Activated T-helper 2 cell treated with anti-CD3 and anti-CD28 coated beads, Interferon-gamma antibody, Interleukin-2, Interleukin-4, amounts not matched to agents 10 μg/mL and 5 μg/mL and 100 μg/mL, durations not matched to agents 14 hours and 24 hours and 36 hours (primary cell): ENCODE measurements at places on chromosomes 13 and 19. TPM values are rescaled to one million over a fixed set of nuclear protein-coding genes. Genes with fewer than 3 reads are reported as not detected.

Gene KCTD15
- 12.9 and 14.1 TPM in 2 replicates for total RNA-seq

- DNase-seq, result no peak
Measured at GRCh38 chr13:27928353-27928804, 8.6 kb downstream of the PDX1 start.

GRCh38 chr13:113220141-113220598 lies 10.8 kb downstream of the CUL4A start:
- no peak for DNase-seq

Gene ONECUT3
- total RNA-seq, result not detected in 2 replicates

Gene TEX29
- 0.46 and 0.51 TPM in 2 replicates for total RNA-seq

Gene PALM3
- total RNA-seq, result 0.34 TPM in 1 of 2 replicates, not detected in the other

Gene DIRAS1
- 0.28 and 0.39 TPM in 2 replicates for total RNA-seq

Gene TNPO2
- total RNA-seq, result 109 and 112 TPM in 2 replicates

DNA sequence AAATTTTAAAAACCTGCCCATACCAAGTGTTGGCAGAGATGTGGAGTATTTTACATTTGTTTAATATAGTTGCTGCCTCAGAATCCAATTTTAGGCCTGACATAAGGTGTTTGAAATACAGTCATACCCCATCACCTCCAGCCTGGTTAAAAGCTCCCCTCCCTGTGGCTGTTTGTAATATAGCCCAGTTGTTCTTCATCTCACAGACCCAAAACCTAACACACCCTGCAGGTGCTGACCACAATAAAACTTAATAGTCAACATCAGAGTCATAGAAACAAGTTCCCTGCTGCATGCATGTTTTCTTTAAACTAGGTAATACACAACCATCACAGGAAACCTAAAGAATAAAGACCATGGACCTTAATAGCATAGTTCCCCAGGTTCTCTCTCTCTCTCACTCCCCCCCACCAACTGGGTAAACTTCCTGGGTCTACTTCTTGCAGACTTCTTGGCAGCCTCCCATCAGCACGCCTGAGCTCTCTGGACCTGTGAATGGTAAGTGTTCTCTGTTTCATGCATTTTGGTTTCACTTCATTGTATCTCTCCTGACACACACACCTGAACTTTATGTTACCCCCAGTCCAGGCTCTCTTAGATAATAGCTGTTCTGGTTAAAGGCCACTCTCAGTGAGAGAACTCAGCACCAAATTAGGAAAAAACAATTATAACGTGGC lies 1369.9 kb downstream of the EFNB2 start:
- DNase-seq, result no peak

DNA sequence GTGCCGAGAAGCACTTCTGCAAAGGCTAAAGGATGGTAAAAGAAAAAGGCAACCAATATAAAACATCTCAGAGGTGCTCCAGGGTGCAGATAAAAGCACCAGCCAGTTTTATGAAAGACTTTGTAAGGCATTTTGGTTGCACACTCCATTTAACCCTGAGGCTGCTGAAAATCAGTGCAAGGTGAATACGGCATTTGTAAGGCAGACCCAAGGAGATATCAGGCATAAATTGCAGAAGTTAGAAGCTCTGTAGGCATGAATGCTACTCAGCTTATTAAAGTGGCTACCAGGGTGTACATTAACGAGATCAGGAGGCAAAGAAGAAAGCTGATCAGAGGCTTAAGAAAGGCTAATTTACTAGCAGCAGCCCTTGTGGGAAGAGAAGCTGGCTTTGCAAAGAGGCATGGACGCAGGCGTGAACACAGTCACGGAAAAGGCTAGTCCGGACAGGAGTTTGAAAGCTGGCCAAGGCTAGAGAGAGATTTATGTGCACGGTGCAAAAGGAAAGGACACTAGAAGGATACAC lies 99.6 kb downstream of the ZNF429 start:
- no peak for DNase-seq

DNA sequence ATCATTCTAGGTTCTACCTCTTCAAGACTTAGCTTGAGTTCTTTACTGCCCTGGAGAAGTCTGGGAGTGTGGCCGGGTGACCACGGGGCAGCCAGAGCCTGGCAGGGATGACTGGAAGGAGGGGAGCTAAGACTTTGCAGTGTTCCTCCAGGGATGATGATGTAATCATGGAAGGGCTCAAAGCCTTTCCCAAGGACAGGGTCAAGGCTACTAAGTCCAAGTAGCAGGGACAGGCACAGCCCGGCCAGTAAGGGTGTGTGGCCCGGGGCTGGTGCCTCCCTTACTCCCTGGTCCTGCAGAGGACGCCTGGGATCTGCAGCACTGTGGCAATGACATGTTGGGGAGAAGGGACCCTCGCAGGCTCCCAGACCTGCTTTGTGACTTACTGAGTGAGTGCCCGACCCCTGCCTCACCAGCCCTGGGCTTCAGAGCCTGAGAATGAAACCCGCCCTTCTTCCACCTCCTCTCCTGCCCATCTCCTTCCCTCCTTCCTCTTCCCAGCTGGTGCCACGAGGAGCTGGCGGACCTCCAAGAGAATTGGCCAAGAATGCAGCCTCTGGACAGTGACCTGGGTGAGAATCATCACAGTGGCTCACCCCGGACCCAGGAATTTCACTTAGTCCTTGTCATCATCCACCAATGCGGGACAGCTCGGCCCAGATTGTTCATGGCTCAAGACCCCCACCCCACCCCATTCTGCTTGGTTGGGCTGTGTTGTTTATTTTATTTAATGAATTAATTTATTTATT lies 15.6 kb upstream of the FBXO17 start:
- DNase-seq, result no peak

DNA sequence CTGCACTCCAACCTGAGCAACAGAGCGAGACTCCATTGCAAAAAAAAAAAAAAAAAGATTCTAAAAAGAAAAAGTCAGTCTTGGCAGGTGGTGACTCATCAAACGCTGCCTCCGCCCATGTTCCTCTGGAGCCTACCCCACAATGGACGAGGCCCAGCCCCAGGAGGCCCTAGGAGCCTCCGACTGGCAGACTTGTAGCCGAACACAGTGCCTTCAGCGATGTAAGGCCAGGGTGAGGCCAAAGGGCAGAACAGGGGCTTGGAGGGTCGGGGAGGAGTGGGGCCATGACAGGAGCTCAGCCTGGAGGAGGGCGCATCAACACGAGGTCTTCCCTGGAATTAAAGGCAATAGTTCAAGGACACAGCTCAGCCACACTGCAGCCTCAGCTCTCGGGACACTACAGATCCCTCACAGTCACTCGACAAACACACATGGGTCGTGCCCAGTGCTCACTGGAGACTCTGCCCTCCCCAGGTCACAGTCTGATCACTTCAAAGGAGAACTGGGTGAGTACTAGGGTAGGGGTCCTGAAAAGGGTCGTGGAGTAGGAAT lies 5.1 kb downstream of the USE1 start:
- DNase-seq, result no peak

- no peak for DNase-seq
Measured at GRCh38 chr13:50450279-50450678, 393.2 kb downstream of the DLEU7 start.

DNA sequence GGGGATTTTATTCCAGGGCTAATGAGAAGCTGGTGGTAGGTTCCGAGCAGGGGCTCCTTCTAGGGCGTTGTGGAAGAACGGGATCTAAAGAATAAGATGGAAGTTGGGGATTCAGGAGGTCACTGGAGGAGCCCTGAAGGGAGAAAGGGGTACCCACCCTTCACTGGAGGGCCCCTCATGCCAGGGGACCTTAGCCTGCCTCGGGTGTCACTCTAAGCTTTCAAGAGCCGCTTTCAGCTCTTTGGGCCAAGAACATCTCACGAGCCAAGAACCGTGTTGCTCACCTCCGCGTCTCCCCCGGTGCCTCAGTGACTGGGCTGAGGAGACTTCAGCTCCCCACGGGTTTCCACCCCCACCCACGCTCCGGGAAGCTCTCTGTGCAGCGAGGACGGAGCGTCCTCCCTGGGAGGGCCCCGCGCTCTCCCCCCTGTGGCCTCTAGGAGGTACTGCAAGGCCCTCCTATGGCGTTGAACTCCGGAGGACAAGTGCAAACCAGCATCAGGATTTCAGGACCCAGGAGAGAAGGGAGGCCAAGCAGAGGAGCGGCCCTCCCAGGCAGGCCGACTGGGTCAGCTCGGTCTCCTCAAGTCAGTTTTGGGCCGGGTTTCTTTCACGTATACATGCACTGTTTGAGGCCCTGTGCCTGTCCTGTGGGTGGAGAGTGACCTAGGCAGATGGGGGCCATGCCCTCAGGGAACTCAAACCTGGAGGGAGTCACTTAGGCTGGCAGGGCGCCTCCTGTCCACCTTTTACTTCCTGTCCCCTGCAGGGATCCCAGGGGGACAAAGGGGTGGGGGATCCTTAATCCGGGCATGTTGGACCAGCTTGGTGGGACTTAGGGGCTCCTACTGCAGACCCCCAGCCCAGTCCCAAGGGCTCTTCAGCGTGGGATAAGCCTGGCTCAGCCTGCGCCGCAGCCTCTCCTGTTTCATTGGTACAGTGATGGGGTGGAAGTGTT lies 5.1 kb upstream of the KRTDAP start:
- DNase-seq, result peak; percentile 50
